GM19239 (cell line): ENCODE measurements at places on chromosomes 16 and 17.
A peak's percentile ranks its signal among the peaks of the same experiment; 100 is the strongest.

DNA sequence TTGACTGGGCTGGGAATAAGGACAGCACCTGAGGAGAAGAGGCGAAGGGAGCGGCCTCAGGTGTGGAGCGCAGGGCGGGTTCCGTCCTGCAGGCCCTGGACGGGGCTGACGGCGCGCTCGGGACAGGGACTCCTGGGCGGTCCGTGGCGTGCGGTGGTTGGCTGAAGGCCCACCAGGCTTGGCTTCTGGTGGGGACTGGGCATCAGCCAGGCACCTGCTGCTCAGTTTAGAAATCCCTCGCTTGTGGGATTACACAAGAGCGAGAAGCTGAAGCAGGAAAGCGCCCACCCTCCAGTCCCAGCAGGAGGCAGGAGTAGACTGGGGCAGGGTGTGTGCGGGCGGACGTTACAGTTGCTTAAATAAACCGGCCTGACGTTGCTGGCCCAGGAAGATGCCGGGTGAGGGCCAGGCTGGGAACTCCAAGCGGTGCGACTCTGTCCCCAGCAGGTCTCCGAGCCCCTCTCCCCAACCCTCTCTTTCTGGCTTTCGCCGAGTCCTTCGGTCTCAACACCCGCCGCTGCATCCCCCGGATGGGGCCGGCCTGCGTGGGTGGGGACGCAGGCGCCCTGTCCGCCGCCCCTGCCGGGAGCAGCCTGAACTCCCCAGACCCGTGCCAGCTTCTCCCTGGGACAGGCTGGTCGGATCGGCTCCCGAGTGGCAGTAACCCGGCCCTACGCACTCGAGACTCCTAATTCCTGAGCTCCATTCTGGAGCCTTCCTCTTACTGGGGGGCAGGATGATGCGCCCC lies 639 bp downstream of the MIF4GD start:
- DNase-seq = peak; percentile 65

DNA sequence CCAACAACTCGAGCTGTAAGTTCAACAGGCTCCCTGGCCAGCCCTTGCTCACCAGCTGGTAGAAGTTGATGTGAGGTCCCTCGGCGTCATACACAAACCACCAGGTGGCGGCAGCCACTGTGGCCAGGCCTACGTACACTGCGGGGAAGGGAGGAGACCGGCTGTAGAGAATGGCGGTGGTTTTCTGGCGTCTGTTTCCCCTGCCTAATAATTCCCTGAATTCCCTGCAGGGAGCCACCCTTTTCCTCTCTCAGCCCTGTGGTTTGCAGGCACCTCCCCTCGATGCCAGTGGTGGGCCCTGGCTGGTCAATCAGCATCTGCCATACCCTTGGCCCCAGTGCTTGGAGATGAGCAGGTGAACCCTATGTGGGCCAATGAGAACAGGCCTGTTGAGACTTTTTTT lies 18.9 kb upstream of the P2RX1 start:
- no peak for DNase-seq

GRCh38 chr16:62711797-62712196 lies 675.6 kb upstream of the CDH8 start:
- DNase-seq = no peak

GRCh38 chr17:80129006-80129565 lies 17.8 kb downstream of the EIF4A3 start:
- DNase-seq = no peak

GRCh38 chr17:81123052-81124048 lies 42.0 kb upstream of the PVALEF start:
- no peak for DNase-seq

DNA sequence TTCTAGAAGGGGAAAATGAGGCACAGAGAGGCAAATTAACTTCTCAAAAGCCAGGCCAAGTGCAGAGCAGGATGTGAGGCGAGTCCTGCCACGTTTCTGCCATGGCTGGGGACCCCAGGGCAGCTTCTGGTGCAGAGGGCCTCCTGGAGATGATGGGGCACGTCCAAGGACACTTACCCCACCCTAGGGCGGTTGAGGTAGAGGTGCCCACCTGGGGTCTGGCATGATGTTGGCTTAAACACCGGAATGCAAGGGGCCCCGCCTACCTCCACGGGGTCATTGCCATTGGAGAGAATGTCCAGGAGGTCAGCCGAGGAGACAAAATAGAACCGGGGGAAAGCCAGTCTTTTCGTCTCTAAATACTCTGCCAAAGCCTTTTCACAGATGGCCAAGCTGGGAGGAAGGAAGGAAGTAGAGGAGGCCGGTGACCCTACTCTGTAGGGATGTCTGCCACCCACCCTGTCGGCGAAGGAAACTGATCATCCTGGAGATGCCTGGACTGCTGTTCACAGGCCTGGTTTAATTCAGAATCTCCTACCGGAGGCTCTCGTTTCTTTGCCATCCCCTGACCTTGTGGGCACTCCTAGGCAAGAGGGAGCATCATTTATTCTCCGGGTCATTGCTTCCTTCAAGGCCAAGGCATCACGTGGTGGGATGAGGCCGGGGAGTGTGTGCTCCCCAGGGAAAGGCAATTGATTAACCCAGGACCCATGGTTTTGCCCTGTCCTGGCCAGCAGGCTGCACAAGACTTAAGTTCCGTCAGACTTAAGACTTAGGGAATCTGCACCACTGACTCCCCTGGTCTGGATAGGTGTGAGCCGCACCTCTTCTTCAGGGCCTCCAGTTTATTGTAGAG lies 70.5 kb downstream of the DNAH17 start:
- DNase-seq = no peak

DNA sequence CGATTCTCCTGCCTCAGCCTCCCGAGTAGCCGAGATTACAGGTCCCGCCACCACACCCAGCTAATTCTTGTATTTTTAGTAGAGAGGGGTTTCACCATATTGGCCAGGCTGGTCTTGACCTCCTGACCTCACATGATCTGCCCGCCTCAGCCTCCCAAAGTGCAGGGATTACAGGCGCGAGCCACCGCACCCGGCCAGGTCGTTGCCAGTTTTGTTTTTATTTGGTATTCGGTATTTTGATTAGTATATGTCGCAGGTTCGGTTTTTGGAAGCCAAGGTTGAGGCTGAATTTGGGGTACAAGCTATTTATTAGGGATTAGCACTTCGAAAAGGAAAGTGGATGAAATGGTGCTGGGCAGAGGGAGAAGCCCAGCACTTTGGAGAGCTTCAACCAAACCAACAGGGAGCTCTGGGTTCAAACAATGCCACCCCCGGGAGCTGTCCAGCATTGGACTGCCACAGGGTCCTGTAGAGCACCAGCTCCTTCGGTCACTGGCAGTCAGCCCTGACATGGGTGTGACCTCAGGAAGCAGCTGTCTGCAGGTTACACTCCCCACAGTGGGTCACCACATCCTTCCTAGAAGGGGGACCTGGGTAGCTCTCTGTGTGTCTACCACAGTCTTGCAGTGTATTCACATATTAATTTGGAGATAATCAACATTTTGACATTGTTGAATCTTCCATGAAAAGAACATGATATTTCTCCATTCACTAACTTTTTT lies 1.5 kb upstream of the CLEC10A start:
- DNase-seq = no peak

DNA sequence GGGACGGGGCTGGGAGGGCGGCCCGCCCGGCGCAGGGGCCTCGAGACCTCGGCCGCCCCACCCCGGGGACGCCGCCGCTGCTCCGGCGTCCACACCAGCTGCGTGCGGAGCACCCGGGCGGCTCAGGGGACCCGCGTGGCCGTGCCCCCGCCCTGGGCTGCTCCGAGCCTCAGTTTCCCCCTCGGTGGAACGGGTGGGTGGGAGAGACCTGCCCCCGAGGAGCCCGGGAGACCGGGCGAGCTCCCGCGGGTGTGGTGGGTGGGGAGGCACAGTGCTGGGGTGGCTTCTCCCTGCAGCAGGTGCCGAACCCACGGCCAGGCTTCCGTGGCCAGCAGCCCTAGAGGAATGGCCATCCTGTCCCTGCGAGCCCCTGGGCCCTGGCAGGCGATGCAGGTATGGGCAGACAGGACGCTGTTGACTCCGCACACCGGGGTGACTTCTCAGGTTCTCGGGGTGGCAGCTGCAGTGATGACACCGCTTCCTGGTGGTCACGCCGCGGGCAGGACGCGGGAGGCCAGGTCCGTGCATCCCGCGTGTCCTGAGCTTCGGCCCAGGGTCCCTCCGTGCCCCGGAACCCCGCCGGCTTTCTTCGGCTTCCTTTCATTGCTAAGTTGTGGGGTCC lies 677 bp downstream of the DEF8 start:
- no peak for DNase-seq

DNA sequence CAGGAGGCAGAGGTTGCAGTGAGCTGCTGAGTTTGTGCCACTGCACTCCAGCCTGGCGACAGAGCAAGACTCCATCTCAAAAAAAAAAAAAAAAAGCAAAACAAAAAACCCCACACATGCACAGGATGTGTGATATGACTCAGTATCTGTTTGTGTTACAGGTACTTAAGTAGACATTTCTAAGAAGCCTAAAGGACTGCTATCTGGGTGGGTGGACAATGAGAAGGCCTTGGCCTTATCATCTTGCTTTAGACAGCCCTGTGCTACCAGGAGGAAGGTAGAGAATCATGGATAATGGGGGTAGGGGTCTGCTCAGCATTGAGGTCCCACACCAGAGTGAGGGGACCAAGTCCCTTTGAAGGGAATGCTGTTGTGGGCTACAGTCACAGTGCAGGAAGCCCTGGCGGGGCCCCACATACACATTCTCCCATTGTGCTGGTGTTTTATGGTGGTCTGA lies 26.7 kb downstream of the PLD6 start:
- DNase-seq = no peak

GRCh38 chr17:76134911-76135809 lies 5.9 kb downstream of the FOXJ1 start:
- DNase-seq = no peak

- DNase-seq = no peak
Observed at GRCh38 chr17:72922219-72922618, 170.3 kb downstream of the SLC39A11 start.

DNA sequence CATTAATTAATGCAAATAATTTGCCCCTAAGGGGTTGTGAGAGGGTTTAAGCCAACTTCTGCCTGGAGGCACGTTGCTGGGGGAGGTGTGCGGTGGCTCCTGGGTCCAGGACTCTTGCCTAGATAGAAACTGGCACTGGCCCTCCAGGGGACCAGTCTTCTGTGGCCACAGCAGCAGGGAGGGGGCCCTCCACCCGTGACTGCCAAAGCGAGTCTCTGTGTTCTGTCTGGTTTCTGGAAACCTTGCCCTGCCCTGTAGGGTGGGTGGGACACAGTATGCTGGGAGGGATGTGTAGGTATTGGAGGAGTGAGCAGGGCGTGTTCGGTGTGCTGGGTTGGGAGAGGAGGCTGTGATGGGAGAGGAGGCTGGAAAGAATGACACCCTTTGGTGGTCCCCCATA lies 78.8 kb downstream of the TBC1D16 start:
- no peak for DNase-seq

- no peak for DNase-seq
Observed at GRCh38 chr17:30091771-30092170, 24.8 kb upstream of the NSRP1 start.

- DNase-seq = no peak
Observed at GRCh38 chr17:72764632-72765041, 327.9 kb downstream of the SLC39A11 start.

- no peak for DNase-seq
Observed at GRCh38 chr16:84511180-84511800, 6.8 kb upstream of the MEAK7 start.

GRCh38 chr16:969508-970385 lies 1.0 kb downstream of the LMF1 start:
- DNase-seq = no peak

- no peak for DNase-seq
Observed at GRCh38 chr17:66343531-66344078, 41.2 kb downstream of the PRKCA start.

DNA sequence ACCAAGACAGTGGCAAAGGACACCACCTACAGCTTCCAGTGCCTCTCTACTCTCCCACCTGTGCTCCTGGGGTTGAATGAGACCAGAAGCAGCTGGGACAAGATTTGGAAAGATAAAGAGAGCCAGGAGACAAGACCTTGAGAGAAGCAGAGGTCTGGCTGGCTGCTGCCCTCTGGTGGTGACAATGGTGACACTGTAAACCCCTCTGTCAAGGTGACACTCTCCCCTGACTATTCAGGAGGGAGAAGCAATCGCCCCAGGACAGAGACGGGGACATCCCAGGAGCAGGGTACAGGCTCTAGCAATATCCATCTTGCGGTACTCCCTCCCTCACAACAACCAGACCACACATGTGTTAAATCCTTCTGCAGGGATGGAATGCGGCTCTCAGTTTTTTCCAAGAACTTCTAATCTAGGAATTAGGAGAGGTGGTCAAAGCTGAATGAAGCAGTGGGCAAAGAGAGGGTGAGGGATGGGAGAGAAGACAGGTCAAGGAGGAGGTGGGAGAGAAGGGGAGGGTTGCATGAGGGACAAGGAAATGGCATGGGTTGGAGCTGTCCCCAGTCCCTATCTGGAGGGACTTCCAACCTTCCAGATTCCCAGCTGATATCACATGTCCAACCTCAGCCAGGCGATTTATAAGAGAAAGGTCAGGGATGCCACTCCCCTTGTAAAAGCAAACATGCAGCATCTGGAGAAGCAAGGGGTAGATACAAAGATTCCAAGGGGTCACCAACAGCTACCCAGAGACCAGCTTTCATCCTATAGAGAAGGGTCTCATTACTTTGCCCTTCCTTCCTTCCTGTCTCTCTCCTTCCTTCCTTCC lies 2.9 kb downstream of the PHOSPHO1 start:
- DNase-seq = peak; percentile 79

- no peak for DNase-seq
Observed at GRCh38 chr17:8212312-8213180, 2.2 kb upstream of the AURKB start.

DNA sequence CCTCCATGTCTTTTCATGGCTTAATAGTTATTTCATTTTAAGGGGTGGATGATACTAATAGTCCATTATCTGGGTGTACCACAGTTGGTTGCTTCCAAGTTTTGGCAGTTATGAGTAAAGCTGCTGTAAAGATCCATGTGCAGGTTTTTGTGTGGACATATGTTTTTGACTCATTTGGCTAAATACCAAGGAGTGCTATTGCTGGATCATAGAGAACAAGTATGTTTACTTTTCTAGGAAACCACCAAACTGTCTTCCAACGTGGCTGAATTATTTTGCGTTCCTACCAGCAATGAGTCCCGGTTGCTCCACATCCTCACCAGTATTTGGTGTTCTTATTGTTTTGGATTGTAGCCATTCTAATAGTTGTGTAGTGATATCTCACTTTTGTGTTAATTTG lies 181.9 kb downstream of the SPECC1 start:
- DNase-seq = no peak

GRCh38 chr17:20063665-20064648 lies 54.8 kb downstream of the SPECC1 start:
- DNase-seq = no peak

- DNase-seq = no peak
Observed at GRCh38 chr17:77475016-77475976, 334.5 kb downstream of the SEC14L1 start.

DNA sequence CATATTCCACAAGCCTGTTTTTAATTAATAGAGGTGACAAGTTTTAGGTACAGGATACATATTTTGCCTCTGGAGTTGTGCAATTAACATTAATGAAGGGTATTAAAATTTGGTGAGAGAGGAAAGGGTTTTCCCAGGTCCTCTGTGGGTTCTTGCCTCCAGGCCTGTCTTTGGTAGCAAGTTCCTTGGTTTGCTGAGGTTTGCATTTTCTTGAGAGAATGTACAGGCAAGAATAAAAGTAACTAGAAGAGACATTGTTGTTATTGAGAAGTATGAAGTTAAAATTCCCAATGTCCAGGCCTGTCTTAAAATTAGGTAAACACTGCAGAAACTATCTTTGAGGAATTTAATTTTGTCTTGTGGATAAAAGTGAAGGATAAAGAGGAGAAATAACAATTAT lies 316.9 kb downstream of the WWOX start:
- DNase-seq = no peak

- no peak for DNase-seq
Observed at GRCh38 chr17:6304894-6305612, 129.9 kb downstream of the AIPL1 start.
